Erythroblast (primary cell): ENCODE measurements at places on chromosomes 12 and 14.

GRCh38 chr12:102946042-102946441 is 11.4 kb upstream of the ASCL1 start:
- no peak for DNase-seq

DNA sequence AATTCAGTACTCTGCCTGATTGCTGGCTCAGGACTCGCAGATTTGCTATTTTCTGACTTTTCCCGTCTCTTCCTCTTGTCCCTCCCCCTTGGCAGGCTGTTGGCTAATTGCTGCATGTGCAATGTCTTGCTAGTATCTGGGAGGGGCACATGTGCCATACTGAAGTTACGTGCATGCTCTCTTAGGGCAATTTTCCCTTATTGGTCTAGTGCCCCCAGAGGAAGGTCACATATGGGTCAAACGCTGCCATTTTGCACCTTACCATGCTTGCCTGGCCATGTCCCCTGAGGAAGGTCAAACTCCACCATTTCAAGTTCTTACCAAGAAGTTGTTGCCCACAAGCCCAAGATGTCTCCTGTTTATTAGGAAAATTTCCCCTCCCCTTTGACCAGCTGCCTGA is 13.9 kb upstream of the ERC1 start:
- peak; percentile 26 for DNase-seq

- DNase-seq: no peak
Observed at GRCh38 chr12:109890620-109891170, 9.4 kb upstream of the TCHP start.

- no peak for DNase-seq
Observed at GRCh38 chr12:46493150-46493833, 120.7 kb upstream of the SLC38A2 start.

GRCh38 chr14:66240105-66240504 is 246.1 kb upstream of the CCDC196 start:
- no peak for DNase-seq

- no peak for DNase-seq
Observed at GRCh38 chr12:114395755-114396152, 10.2 kb downstream of the TBX5 start.

DNA sequence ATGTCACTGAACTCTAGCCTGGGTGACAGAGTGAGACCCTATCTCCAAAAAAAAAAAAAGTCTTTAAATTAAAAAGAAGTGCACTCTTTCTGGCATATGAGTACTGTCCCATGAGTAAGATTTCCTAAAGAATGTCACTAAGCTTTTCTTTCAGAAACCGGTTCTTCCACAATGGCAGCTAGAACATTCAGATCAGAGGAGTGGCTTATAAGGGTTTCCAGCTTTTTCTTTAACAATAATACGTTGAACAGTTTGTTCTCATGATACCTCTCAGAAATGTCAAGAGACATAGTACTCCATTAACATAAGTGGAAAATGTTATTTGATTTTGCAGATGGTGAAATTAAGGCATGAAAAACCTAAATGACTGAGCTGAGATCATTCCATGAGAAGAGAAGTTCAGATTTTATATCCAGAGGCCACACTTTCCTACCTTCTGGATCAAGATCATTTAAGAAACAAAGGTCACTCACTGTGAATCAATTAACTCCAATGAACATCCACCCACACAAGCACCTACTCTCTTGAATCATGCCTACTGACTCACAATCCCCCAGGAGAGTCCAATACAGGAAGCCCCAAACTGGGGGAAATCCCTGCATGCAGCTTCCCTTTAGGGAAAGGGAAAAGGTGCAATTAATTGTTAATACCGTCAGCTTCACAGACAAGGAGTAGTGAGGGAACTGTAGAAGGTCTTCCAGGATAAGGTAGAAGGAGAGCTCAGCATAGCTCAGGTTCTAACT is 86.9 kb downstream of the SPTSSA start:
- no peak for DNase-seq

DNA sequence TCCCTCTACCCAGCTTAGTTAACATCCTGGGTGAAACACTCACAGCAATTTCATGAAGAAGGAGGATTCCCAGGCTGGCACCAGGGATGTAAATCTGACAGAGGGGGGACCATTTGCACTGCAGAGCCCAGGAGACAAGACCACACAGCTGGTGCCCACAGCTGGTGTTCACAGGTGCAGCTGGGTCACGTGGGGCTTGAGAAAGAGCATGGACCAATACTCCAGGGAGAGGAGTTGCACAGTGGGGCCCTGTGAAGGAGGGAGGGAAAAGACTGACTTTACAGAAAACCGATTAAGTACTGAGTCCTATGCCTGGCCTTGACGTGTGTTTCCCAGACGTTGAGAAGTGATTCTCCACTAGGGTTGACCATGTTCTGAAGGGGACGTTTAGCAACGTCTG is 1316.7 kb upstream of the TMEM132C start:
- DNase-seq: no peak

GRCh38 chr14:97177016-97177415 is 379.8 kb downstream of the VRK1 start:
- peak; percentile 6 for DNase-seq

GRCh38 chr14:72758420-72758819 is 135.5 kb downstream of the DPF3 start:
- DNase-seq: no peak

GRCh38 chr12:10669533-10669932 is 4.3 kb downstream of the STYK1 start:
- no peak for DNase-seq

GRCh38 chr12:99722690-99723486 is 75.3 kb downstream of the GARIN6 start:
- no peak for DNase-seq

DNA sequence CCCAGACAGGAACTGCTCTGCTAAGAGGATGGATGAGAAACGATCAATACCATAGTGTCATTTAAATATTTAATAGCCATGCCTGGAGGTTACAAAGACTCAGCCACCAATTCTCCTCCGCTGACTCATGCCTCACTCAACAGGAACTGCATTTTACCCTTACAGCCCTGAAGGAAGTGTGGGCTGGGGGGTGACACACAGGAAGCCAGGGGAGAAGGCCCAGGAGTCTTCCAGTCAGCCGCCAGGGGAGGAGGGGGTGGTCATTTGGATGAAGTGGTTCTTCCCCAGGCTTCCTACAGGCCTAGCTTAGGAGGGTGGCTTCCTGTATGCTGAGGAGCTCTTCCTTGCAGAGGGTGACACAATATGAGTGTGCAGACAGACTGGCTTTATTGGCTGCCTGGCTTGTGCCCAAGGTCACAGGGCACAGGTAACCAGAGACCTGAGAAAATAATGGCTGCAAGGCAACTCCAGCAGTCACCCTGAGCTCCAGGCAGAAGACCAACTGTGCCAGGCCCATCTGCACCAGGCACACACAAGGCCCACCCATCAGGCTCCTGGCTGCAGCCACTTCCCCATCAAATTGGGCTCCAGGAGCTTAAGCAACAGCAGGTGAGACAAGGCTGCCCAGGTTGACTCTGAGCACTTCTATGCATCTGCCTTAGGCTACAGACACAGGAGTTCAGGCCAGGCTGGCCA is 30.6 kb upstream of the RPLP0 start:
- DNase-seq: no peak

- no peak for DNase-seq
Observed at GRCh38 chr12:24565300-24565699, 383.6 kb downstream of the BCAT1 start.

DNA sequence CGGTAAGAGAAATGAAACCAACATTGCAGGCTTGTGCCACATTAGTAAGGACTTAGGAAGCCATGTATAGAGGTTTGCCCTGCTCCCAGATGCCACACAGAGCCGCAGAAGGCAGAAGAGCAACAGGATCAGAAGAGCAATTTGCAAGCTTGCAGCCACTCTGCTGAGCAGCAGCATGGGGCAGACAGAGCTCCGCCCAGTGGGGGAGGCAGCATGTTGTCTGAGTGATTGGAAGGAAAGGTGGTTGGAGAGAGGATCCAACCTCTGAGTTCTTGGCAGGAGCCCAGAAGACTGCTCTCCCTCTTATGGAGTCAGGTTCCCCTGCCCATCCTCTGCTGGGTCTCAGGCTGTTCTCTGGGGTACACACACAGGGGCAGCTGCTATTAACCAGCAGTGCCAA is 2.3 kb upstream of the KRT6A start:
- no peak for DNase-seq

DNA sequence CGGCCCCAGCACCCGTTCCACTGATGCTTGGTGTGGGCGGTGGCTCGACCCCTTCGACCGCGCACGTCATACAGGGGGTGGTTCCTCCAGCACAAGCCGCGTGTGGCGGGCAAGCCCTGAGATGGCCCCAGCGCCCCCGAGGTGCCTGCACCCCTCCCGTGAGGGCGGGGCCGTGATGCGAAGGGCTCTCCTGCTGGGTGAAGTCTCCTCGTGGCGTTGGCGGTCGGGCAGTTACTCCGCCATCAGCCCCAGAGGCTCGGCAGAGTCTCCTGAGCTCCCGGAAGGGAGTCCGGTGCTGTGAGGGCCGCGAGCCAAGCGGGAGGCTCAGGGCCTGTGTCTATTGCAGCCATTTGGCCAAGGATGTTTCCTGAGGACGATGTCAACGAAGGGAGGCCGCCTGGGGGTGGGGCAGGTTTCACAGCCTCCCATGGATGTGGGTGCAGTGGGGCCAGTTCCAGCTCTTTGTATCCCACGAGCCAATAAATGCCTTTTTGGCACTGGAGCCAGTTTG is 78.1 kb upstream of the GALNT9 start:
- DNase-seq: no peak

DNA sequence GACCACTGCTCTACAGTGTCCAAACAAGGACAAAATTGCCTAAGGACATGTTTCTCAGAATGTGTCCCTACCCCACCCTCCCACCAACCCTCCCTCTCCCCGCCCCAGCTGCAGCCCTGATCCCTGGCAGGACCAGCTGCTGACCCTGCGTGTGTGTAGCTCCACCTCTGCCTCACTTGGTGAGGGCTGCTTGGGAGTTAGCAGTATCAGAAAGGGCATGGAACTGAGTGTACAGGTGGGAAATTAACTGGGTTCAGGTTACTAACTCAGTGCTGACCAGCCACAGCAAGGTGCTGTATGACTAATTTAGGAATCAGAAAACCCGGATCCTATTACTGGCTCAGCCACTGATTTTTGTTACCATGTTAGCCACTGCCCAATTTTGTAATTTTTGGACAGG is 11.3 kb upstream of the PLEKHD1 start:
- no peak for DNase-seq

- no peak for DNase-seq
Observed at GRCh38 chr14:68512088-68512487, 280.8 kb downstream of the ZFP36L1 start.

DNA sequence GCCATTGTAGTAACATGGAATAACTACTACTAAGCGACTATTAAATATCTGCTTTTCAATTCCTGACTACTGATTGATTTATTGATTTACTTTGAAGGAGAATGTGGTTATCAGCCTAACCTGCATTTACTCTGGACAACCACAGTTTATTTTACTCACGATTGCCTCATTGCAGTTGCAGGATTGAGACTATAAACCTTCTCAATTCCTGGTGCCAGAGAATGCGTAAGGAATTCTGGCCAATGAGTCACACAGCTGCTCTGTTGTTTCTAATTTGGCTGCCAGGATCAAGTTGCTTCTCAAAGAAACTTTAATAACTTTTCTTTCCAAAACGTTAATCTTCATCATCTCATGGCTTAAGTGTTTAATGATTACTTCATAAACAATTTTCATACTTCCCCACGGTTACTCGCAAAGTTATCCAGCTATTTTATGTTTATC is 13.1 kb upstream of the TMTC1 start:
- DNase-seq: no peak

DNA sequence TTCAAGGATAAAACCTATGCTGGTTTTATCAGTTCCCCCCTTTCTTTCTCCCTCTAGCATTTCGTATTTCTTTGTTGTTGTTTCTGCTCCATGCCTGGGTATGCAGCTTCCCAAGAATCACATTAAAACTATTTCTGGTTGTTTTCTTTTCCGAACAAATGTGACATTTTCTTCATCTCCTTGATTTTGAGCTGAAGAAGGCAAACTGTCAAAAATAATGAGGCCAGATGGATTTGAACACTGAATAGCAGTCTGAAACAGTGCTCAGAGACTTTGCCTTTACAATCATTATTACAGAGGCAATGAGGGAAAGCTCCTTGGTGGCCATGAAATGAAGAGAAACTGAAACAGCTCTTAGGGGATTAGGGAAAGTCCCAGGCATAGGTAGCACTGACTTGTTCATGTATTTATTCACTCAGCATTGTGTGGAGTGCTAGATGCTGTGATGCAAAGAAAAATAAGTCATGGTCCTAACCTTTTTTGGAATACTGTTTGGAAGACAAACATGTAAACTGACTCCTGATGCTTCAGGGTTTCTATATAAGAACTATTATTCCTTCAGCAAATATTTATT is 319.5 kb downstream of the FUT8 start:
- DNase-seq: no peak

- DNase-seq: peak; percentile 24
Observed at GRCh38 chr12:25959071-25959961, 834 bp downstream of the RASSF8 start.

GRCh38 chr12:12007713-12008231 is 63.0 kb upstream of the BCL2L14 start:
- no peak for DNase-seq

DNA sequence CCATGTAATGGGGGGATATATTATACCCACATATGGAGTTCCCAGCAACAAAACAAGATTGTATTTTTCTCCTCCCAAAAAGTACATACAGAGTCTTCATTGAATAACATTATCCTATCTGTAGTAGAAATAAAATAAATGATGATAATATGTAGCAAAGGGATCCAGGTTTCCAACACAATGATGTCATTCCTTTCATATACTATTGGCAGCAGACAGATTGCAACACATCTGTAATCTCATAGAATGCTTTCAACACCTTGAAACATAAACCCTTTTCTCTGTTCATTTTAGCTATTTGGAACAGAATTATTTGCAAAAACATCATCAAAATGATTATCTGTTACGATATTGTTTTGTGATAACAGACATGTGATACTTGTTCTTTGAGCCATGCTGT is 317.6 kb downstream of the DPF3 start:
- DNase-seq: no peak

GRCh38 chr12:42238240-42239140 is at the start of gene YAF2:
YAF2 (minus strand) TSS chr12:42238248; CDS start chr12:42238180, 68 bp downstream.
- peak; percentile 95 for DNase-seq

GRCh38 chr14:95458906-95459305 is 57.5 kb downstream of the SYNE3 start:
- DNase-seq: no peak

DNA sequence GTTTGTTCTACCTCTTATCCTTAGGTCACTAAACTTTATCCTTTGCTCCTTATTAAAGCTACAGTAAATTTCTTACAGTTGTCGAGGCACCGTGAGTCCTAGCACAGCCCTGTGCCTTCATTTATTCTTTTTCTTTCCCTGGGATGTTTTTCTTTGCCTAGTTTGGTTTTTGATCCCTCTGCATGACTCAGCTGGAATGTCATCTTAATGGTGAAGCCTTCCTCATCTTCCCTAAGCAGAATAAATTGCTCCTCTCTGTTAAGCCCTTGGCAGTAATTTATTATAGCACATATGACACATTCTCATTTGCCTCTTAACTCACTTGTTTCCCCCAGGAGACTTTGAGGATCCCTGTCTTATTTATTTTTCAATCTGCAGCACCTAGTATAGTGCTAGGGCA is 16.6 kb downstream of the ACTR10 start:
- no peak for DNase-seq

- DNase-seq: no peak
Observed at GRCh38 chr12:66500841-66501240, 178.0 kb downstream of the GRIP1 start.
